ENCODE measurements at places on chromosomes 7 and 10. TPM values are rescaled to one million over a fixed set of nuclear protein-coding genes. Genes with fewer than 3 reads are reported as not detected.

DNA sequence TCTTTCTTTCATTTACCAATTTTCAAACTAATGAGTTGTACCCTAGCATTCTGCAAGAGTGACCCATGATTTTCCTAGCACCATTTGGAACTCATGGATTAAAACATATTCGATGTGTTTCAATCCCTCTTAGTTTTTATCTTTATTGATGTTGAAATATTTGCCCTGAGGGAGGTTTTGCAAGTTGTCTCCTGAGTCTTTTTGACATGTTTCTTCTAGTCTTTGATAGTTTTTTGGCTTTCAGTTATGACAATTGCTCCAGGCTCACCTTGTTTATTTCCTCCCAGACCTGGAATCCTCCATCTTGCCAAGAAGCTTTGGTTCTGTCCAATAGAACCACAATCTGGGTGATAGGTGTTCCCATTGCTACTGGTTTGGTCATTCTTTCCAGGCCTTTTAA lies 327.8 kb downstream of the WDR11 start:
- no peak for DNase-seq

GRCh38 chr10:77609781-77610272 lies 27.8 kb downstream of the KCNMA1 start:
- no peak for DNase-seq

GRCh38 chr7:76346778-76347177 lies 12.0 kb downstream of the YWHAG start:
- DNase-seq: no peak

DNA sequence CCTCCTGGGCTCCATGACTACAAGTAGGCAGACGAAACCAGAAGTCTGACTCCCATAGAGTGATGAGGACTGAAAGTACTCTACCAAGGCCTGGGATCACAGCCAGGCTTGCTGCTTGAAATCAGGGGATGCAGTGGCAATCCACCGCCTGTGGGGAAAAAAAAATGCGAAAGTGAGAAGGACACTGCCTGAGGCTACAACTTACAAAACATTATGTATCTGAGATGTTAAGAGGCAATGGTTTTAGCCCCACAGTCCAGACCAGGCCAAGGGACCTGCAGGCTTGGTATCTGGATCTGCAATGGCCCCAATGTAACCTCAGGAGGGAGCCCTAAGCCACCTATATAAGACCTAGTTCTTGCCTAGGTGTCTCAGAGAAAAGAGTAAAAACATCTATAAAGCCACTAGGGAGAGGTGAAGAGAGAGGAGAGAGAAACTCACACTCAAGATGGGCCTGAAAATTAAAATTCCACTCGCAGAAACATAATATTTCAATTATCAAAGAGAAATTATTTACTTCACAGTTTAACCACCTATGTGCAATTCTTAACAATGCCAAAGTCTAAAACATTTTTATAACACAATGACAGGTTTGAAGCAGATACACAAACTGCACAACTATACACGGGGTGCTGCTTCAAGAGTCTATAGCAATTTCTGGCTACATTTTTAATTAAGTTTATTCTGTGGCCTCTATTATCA lies 13.9 kb downstream of the DNAJC1 start:
- peak; percentile 54 for DNase-seq

- DNase-seq: no peak
Observed at GRCh38 chr7:148107443-148108127, 483.0 kb upstream of the C7orf33 start.

Gene HOXA10
- not detected for total RNA-seq

DNA sequence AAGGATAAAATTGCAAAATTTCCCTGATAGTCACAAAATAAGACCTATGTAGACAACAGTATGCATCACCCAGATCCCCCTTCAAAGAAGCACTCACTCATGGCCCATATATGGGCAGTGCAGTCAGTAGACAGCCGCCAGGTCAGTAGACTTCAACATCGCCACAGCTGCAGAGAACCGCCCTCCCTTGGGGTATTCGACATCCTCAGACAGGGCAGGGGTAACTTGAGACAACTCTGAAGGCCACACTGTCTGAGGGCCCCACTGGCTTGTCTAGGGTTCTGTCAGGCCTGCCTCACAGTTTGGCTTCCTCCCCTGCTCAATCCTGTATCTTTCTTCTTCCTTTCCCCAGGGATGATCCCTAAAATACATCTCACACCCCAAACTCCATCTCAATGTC lies 172.3 kb downstream of the IMMP2L start:
- DNase-seq: no peak

Gene SYT15
- total RNA-seq: 0.30 TPM

Gene OLAH
- total RNA-seq: 0.74 TPM

GRCh38 chr7:88203401-88203800 lies 16.4 kb downstream of the SRI start:
- DNase-seq: no peak

Gene ANKRD30A
- total RNA-seq: not detected

Gene NODAL
- total RNA-seq: not detected

Gene C10orf120
- total RNA-seq: not detected

- peak; percentile 70 for DNase-seq
Observed at GRCh38 chr7:151351027-151351426, 9.4 kb downstream of the NUB1 start.

Gene NUB1
- 50.3 TPM for total RNA-seq

- no peak for DNase-seq
Observed at GRCh38 chr7:101222275-101222830, 4.4 kb downstream of the ZNHIT1 start.

GRCh38 chr7:78039790-78040776 lies 241.5 kb downstream of the PHTF2 start:
- DNase-seq: peak; percentile 54

Gene PNLIP
- not detected for total RNA-seq

Gene MORN4
- total RNA-seq: 10.7 TPM

Gene FZD8
- 0.15 TPM for total RNA-seq

- no peak for DNase-seq
Observed at GRCh38 chr7:44275957-44276570, 49.3 kb downstream of the CAMK2B start.

GRCh38 chr10:100968863-100969186 lies 479 bp upstream of the SEMA4G start:
- DNase-seq: no peak

GRCh38 chr10:47425813-47426419 lies 41.8 kb upstream of the ZNF488 start:
- DNase-seq: no peak

- no peak for DNase-seq
Observed at GRCh38 chr7:158275711-158276413, 311.8 kb downstream of the PTPRN2 start.

Gene TACC2
- not detected for total RNA-seq

Gene KIAA1217
- total RNA-seq: 0.57 TPM

GRCh38 chr7:75992083-75992755 lies 2.2 kb downstream of the TMEM120A start:
- DNase-seq: no peak

Gene ADARB2
- total RNA-seq: 1.3 TPM

DNA sequence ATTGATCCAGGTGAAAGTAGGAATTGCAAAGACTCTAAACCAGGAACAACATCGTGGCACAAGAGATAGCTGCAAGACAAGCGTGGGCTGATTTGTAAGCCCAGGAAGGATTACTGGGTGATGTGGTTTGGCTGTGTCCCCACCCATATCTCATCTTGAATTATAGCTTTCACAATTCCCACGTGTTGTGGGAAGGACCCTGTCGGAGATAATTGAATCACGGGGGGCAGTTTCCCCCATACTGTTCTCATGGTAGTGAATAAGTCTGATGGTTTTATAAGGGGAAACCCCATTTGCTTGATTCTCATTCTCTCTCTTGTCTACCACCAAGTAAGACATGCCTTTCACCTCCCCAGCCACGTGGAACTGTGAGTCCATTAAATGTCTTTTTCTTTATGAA lies 59.5 kb downstream of the ST8SIA6 start:
- DNase-seq: peak; percentile 17

Gene SLC26A5
- not detected for total RNA-seq

DNA sequence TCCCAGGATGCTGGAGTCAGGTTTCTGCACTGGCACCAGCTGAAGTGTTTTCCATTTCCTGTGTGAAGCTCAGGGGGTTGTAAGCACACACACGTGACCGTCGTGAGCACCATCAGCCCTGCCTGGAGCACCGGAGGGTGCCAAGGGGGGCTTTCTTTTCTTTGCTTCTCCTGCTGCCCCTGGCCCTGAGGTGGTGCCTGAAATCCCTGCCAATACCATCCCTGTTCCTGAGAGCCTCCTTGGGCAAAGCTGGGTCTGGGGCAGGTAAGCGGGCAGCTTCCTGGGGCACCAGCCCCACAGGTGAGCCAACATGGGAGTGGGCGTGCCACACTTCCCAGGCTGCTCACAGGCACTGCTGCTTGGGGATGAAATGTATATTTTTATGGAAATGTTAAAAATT lies 593.6 kb downstream of the DNAJB6 start:
- no peak for DNase-seq

GRCh38 chr7:2108501-2109250 lies 124.1 kb downstream of the MAD1L1 start:
- DNase-seq: no peak

DNA sequence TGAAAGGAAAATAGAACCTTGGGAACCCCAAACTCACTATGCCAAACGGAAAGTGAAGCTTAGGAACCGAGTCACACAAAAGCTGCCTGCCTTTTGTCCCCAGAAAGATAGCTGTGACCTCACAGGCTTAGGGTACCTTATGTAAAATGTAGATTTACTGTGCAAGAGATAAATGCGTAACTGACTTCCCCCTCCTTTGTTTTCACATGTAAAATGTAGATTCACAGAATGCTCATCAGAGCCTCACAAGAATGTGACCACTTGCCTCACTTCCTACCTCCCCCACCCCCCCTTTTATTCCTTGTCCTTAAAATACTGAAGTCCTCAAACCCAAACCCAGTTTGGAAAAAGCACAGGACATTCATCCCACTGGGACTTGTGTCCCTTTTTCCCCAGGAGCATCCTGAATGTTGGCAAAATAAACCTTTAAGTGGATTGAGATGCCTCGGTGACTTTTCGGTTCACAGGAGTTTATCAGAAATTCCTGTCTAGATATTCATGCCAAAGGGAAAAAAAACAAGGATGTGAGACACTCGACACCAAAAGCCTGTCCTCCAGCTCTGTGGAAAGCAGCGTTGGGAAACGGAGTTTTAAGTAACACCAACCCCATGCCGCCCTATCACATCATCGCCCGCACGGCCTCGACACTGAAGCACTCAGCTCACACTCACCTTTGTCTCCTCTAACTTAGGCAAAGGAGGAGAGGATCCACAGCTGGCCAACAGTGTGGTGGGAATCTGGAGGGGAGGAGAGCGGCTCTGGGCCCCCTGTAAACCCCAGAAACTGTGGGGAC lies 45.9 kb downstream of the SVIL start:
- no peak for DNase-seq

GRCh38 chr7:36749282-36749960 lies 25.1 kb upstream of the AOAH start:
- DNase-seq: no peak

Gene HTR5A
- not detected for total RNA-seq

- no peak for DNase-seq
Observed at GRCh38 chr7:32577421-32577820, 82.1 kb downstream of the AVL9 start.

Gene DPYSL4
- total RNA-seq: 14.1 TPM

Gene PTER
- total RNA-seq: 15.0 TPM

DNA sequence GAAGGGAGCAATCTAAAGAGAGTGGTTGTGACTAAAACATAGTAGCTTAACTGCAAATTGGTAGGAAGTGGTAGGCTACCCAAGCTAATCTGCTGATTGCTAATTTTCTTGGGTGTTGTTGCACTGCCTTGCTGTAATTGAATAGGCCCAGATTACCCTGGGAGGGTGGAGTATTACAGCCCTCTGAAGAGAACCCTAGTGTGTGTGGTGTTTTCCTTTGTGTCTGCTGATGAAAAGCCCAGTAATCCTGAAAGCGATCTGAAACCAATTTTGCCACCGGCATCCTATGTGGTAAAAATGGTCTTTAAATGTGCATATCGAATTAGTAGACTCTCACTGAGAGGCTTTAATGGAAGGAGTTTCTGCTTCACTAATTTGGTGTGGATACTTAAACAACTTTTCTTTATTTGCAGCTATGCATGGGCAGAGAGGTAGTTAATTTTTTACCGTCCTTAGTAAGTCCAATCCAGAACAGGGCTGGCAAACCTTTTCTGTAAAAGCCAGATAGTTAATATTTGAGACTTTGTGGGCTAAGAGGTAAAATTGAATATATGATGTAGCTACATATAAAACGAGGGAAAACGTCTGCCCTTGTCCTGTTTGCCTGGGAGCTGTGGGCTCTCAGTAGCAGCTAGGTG lies 92.5 kb downstream of the CSTF2T start:
- no peak for DNase-seq

DNA sequence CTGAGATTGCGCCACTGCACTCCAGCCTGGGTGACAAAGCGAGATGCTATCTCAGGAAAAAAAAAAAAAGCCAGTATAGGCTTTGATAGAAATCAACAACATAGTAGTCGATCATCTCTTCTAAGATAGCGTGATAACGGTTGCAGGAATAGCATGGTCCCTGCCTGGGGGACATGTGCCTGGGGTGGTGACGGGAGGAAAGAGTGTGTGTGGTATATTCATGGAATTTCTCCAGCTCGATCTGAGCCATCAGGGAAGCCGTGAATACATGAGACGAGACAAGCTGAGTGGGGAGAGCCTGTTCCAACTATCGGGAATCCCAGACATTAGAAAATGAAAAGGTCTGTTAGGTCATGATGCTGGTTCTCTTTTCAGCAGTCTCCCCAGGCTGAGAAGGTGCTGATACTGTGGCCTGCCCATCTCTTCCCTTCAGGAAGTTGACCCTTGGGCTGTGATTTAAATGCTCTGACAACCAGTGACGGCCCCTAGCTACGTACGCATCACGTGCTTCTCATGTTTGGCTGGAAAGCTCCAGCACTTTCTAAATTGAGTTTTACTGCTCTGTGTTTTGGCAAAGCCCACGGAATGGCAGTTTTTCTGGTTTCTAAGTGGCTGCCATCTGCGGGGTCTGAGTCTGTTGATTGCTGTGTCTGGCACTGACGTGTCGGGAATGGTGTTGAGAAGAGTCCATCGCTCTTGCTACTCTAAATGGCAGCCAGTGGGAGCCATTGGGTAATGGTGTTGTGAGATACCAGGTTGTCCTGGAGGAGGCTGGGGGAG lies 229.3 kb downstream of the CCDC3 start:
- DNase-seq: no peak

GRCh38 chr10:117688358-117688757 lies 145.8 kb downstream of the EMX2 start:
- DNase-seq: no peak

GRCh38 chr7:22697322-22697859 lies 29.6 kb upstream of the IL6 start:
- DNase-seq: no peak

Gene PLXNA4
- total RNA-seq: 0.02 TPM

Gene HTR7
- total RNA-seq: 0.10 TPM

GRCh38 chr10:60917331-60918280 lies 26.4 kb downstream of the RHOBTB1 start:
- DNase-seq: no peak

GRCh38 chr10:61486738-61487396 lies 33.7 kb upstream of the TMEM26 start:
- no peak for DNase-seq

Measured in activated naive CD4-positive, alpha-beta T cell treated with anti-CD3 and anti-CD28 coated beads for 36 hours (primary cell).